ENCODE measurements at places on chromosomes 4 and X.

GRCh38 chr4:98828801-98829200 is 100.1 kb downstream of the EIF4E start:
- no peak for DNase-seq

GRCh38 chr4:149555146-149555545 is 260.5 kb downstream of the IQCM start:
- DNase-seq = no peak

- no peak for DNase-seq
These were observed 46.6 kb downstream of the PGRMC2 start for GRCh38 chr4:128241019-128241418.

GRCh38 chr4:79272761-79273160 is 53.1 kb downstream of the NAA11 start:
- DNase-seq = no peak

DNA sequence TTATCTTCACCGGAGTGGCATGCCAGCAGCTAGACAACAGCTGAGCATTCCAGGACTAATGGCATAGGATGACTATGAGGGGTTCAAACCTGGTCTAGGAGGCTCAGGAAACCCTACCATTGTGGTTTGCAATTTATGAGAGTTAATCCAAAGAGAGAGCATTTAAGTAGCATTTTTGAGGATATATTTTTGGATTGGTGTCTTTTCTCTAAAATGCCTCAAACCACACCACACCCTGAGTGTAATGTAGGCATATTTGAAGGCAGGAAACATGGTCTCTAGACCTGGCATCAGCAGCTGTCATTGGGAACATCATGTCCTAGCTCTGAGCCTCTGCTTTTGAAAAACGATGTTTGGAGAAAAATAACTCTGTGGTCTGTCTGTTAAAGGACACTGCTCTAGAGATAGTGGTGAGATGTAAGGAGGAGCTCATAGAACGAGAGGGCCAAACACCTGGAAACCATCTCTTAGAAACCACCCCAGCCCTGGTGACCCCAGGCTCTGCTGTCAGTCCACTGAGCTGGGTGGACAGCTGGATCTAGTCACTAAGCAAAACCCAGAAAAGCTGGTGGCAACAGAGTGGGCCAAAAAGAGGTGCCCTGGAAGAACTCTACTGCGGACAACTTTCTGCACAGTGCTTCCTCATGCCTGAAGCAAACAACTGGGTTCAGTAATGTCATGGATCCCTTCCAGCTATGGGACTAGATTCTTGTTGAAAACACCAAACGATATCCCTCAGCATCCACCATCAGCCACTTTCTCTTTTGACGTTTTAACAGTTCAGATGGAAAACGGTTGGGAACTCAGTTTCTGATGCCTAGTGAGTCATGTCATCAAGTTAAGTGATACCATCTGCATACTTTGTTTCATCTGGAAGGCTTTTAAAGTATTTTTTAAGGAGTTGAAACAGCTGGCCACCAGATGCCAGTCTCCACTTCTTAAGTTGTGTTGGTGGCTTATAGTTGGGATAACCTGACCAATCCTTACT is 100.2 kb upstream of the C1QTNF7 start:
- no peak for DNase-seq

- no peak for DNase-seq
These were observed 30.8 kb upstream of the PGM2 start for GRCh38 chr4:37795581-37796195.

- DNase-seq = no peak
These were observed 114.1 kb upstream of the RAP2C start for GRCh38 chrX:132333351-132333750.

DNA sequence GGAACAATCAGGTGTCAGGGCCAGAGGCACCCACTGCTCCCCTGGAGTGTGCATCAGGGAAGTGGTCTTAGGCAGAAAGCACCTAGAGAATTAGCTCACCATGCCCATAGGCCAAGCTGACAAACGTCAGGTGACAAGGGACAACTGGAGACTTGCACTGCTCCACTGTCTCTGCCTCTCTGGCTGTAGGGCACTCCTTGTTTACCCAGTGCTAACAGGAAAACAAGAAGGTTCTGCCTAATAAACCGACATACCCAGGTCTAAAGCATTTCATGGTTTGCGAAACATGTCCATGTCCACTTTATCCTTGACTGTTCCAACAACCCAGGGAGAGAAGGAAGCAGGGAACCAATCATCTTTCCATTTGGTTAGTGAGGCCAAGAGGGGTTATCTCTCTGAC is 92.5 kb upstream of the MAMLD1 start:
- DNase-seq = no peak

GRCh38 chr4:183563874-183564273 is 59.0 kb downstream of the ING2 start:
- DNase-seq = no peak

- no peak for DNase-seq
These were observed 83.2 kb upstream of the FAT1 start for GRCh38 chr4:186806679-186807421.

DNA sequence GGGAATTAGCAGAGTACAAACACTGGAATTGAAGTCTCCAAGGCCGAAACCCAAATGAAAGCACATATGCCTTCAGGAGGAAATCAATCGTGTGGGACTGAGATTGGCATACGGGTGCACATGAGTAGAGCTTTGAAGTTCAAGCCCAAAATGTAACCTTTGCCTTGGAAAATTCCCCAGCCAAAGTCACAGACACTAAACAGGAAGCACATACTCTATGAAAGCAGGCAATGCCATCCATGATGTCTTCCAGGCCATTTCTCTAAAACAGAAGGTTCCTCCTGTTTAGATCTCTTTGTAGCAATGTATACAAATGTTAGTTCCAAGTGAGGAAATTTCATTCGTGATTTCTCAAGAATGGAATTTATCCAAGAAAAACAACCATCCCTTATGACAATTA is 162.5 kb downstream of the COL4A6 start:
- DNase-seq = no peak

- no peak for DNase-seq
These were observed 148.1 kb downstream of the PCDH7 start for GRCh38 chr4:30868111-30868895.

DNA sequence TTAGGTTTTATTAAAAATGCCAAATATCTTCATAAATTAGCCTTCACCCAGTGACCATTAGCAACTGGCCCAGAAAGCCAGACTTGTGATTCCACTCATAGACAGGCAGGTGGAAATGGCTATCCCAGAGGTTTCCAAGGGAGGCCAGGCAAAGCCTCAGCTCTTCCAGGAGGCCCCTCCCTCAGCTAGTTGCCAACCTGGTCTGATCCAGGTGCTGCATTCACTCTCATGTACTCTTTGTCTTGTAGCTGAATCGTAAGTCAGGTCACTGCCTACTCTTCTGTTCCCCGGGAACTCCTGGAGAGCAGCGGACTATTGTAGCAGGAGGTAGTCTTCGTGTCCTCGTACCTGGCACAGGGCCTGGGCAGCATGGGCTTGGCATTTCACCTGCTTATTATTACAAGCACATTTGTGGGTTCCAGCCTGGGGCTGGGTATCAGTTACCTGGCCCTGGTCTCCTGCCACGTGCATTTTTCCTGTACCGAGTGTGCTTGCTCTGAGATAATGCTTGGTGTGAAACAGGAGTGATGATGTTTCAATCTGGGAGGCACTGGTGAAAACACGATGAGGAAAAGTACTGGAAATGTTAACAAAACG is 101.6 kb downstream of the FAM193A start:
- DNase-seq = no peak

DNA sequence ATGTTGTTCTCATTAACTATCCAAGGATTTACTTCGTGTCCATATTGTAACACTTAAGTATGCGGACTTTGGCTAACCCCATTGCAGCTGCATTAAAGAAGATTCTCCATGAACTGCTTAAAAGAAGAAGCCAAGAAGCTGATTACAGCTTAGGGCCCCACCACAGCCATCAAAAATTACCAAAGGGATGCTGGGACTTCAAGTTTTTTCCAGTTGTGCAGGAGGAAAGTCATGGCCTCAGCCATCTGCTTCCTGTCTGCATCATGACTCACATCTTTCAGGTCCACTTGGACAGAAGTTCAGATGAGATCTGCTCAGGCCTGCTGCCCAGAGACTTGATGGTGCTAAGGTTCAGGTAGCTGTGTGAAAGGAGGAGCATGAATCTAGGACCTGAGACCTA is 38.8 kb upstream of the CAPN6 start:
- DNase-seq = no peak

DNA sequence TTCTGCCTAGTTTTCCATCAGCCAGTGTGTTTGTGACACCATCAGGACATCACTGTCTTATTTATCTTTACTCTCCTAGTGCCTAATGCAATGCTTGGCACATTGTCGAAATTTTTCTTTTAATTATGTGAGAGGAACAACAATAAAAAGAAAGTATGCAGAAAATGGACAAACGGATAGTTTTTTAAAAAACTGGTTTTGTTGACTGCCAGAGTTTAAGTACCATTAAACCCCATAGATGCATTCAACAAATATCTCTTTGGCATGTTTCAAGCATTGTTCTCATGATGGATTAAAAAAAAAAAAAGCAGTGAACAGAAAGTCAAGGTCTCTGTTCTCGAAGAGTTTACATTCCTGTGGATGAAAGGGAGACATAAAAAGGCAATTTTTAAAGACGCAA is 398.4 kb downstream of the PPP3CA start:
- DNase-seq = no peak

Data from anterior cingulate cortex (tissue), 58 donors.